Stimulated activated CD4-positive, alpha-beta T cell treated with anti-CD3 and anti-CD28 coated beads, Interleukin-1b, Interleukin-23, amount 100 ng/mL, for 1 hour (primary cell): ENCODE measurements at places on chromosomes 7 and 10.

DNA sequence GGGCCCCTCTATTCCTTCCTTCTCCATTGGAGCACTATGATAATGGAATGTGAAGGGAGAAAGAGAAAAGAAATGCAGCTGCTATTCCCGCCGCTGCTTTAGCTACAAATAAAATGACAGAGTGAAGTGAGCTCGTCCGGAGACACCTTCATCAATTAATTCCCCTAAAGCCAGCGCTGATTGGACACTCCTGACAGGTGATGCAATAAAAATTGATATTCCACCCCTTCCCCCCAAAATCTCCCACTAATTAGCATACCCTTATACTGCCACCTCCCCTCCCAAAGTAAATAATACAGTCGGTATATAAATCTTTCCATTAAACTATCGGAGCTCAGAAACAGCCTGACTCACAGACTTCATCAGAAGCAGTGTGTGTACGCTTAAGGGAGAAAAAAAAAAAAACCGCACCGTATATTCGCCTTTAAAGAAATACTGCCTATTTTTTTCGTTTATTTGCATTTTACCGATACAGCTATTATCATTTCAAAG, 7.3 kb downstream of the SKIDA1 start:
- no peak for DNase-seq

- no peak for DNase-seq
Measured at GRCh38 chr10:104232613-104233102, 494 bp upstream of the CFAP43 start.

DNA sequence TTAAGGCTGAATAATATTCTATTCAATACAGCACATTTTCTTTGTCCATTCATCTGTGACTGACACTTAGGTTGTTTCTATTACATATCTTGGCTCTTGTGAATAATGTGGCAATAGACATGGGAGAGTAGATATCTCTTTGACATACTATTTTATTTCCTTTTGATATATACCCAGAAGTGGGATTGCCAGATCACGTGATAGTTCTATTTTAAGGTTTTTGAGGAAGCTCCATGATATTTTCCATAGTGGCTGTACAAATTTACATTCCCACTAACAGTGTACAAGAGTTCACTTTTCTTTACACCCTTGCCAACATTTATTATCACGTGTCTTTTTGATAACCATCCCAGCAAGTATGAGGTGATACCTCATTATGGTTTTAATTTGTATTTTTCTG, 1114.7 kb downstream of the CNTNAP2 start:
- no peak for DNase-seq

DNA sequence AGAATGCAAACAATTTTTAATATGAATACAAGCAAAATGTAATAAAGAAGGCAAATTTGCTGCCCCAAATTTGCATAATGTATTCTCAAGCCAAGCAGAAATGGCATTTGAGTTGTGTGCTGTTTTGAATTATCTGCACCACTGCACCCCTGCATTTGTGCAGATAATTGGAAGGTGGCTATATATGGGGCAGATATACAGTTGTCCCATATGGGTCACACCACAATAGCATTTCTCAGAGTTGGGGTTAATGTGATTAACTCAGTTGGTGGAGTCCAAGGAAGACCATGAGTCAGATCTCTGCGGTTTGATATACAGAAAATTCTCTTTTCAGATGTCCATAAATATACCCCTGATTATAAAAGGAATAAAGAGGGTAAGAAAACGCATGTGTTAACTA, 68.9 kb upstream of the EXOC4 start:
- no peak for DNase-seq

- DNase-seq = no peak
Measured at GRCh38 chr10:96513305-96513697, 425 bp downstream of the TLL2 start.

- DNase-seq = no peak
Measured at GRCh38 chr10:126373972-126374371, 14.3 kb downstream of the ADAM12 start.

DNA sequence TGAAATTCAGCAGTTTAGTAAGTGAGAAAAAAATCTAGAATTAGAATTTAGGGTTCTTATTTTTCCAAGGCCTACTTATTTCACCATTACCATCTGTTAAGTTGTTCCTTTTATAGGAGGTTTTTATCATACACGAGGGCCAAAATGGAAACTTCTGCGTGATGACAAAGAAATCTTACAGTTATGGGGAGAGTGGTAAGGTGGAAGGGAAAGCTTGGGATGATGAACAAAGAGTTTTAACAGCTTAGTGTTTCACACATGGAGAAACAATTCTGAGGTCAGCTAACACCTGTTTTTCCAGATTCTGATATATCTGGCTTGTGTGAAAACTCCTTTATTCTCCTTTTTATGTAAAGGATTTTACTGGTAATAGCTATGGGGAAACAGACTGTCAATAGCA, 49.8 kb upstream of the SEMA3C start:
- no peak for DNase-seq

GRCh38 chr10:122138831-122139625, 132.1 kb upstream of the BTBD16 start:
- no peak for DNase-seq

DNA sequence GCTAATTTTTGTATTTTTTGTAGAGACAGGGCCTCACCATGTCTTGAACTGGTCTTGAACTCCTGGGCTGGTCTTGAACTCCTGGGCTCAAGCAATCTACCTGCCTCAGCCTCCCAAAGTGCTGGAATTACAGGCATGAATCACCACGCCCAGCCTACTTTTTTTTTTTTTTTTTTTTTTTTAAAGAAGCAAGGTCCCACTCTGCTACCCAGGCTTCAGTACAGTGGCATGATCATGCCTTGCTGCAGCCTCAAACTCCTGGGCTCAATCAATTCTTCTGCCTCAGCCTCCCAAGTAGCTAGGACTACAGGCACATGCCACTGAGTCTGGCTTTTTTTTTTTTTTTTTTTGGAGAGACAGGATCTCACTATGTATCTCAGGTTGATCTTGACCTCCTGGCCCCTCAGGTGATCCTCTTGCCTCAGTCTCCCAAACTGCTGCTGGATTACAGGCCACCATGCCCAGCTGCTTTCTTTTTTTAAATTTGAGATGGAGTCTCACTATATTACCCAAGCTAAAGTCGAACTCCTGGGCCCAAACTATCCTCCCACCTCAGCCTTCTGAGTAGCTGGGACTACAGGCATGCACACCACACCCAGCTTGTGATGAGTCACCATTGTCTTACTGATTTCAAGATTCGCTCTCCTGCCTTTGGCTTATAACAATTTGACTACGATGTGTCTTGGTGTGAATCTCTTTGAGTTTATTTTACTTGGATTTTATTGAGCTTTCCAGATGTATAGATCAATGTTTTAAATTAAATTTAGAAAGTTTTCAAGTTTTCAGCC, 9.0 kb downstream of the RPEL1 start:
- DNase-seq = no peak

DNA sequence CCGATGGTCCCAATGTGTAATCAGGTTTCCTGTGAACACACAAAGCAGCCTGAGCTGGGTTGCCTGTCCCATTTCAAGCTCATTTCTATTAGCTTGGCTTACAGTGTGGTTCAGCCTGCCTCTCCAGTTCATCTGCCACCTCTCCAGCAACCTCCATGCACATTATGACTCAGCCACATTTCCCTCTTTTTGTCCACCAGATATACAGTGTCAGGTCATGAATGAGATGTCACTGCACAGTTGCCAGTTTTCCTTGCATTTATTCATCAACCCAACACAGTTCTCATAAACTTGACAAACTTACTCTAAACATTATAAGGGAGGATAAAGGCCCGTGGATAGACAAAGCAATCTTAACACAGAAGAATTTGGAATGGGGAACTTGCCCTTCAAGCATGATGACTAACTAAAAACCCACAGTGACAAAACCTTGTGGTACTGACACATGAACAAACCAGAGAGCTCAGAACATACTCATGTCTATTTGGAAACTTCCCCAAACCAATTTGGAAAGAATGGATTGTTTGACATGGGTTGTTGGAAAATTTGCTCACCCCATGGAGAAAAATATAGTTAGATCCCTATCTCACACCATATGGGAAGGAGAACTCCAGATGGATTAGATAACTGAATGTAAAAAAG, 2.5 kb upstream of the CFAP58 start:
- DNase-seq = no peak

GRCh38 chr7:144158861-144159260, 24.4 kb upstream of the CTAGE4 start:
- DNase-seq = no peak

GRCh38 chr10:78470267-78471103, 436.8 kb downstream of the RPS24 start:
- no peak for DNase-seq

DNA sequence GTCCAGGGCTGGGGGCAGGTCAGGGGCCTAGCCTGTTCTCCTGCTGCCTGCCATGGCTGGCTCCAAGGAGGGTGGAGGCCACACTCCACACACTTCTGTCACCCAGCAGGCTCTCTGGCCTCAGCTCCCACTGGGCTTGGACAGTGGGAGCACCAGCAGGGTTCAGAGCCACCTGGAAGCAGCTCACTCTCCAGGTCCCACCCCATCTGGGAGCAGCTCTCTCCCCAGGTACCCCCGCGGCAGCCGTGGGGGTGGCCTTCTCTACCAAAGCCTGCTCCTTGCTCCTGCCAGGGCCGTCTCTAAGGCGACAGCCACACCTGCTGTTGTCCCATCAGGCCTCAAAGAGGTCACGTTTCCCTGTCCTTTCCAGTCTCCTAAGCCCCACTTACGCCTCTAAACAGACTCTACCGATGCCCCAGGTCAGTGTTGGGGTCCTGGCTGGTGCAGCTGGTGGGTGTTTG, 142.5 kb upstream of the RET start:
- DNase-seq = no peak

- no peak for DNase-seq
Measured at GRCh38 chr7:4768597-4769569, 6.5 kb upstream of the AP5Z1 start.

- DNase-seq = no peak
Measured at GRCh38 chr7:143397710-143398530, 10.7 kb downstream of the EPHA1 start.

- DNase-seq = no peak
Measured at GRCh38 chr10:132229834-132230556, 43.2 kb downstream of the DPYSL4 start.

DNA sequence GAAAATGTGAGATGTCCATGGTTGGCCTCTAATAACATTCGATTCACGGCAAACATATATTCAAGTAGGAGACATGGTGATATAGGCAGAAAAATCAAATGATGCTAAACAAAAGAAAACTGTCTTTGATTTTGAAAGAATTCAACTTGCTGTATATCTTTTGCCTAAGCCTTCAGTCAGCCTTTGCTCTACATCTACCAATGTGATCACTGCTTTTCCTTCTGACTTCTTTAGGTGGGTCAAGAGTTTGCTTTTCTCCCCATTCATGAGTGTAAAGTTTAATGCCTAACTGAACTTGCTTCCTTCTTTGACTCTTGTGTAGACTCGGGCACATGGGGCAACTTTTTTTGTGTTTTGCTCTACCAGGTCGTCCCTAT, 417 bp upstream of the HIF1AN start:
- no peak for DNase-seq

- no peak for DNase-seq
Measured at GRCh38 chr10:118522791-118523498, 72.5 kb downstream of the PRLHR start.

DNA sequence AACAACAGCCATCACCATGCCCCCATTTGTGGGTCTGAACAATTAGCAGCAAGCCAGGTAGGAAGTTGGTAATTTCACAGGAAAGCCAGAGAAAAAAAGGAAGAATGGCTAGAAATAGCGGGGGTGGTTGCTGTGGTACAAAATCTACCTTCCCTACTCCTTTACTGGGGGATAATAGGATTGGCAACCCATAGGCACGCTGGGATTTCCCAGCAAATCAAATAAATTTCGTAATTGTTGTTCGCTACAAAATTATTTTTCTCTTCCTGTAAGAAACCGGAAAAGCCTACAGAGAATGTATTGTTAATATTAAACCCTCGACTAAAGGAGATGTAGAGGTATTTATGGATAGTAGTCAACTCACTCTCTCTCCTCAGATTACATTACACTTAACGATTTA, 123.9 kb downstream of the DOCK4 start:
- no peak for DNase-seq

DNA sequence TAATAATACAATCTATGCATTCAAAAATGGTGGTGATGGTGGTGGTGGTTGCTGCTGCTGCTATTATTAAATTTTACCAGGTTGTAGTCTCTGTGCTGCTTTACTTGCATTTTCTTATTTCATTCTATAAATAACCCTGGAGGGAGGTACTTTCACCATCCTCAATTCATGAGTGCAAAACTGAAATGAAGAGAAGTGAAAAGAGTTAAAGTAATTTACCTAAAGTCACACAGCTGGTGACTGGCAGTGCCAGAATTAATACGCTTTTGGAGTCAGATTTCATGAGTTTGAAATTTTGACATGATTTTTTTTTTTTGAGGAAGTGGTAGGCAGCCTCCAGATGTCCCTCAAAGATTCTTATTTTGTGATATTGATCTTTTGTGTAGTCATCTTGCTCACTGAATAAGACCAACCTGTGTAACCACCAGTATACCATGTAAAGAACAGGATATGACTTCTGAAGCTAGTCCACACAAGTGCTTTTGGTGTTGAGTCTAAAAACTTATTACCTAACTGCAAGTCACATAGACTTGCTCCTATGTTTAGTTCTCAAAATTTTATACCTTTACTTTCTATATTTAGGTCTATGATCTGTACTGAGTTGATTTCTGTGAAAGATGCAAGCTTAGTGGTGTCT, 218.8 kb downstream of the ZWINT start:
- no peak for DNase-seq

DNA sequence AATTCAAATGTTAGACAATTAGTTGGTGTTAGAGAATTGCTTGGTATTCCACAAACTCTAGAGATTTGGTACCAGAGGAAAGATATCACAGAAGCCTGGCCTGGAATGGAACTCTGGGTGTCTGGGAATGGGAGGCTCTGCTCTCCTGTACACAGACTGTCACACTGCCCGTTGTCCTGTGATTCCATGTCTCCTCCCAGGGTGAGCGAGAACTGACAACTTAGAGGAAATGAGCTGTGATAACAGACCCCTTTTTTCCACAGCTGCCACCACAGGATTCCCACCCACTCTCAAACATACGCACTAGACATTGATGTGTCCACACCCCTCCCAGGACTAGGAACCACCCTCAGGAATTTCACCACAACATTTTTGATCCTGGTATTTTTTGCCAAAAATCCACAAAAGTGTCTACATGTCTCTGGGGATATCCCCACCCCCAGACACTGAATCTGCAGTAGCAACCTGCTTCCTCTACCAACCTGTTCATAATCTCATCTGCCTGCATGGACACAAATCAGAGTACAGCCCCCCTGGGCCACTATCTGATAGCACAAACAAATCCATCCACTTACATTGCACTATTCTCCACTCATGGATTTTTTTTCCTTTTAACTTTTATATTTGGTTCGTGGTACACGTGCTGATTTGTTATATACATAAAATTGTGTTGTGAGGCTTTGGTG, 4.7 kb downstream of the ZNF273 start:
- no peak for DNase-seq

DNA sequence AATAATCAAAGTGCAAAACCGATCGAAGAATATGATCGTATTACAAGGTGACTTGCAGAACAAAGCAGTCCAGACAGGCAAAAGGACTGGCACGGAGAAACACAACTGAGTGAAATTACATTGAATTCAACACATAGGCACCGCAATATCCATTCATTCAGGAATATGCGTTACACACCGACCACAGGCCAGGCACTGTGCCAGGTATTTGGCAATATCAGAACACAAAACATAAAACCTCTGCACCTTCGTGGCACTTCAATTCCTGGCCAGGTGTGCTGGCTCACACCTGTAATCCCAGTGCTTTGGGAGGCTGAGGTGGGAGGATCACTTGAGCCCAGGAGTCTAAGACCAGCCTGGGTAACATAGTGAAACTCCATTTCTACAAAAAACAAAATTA, 187.9 kb downstream of the DIP2C start:
- no peak for DNase-seq

- no peak for DNase-seq
Measured at GRCh38 chr7:104625956-104626355, 297.6 kb downstream of the LHFPL3 start.
